Stimulated activated CD4-positive, alpha-beta T cell treated with anti-CD3 and anti-CD28 coated beads, Interleukin-15, amount 100 ng/mL, for 1 hour (primary cell): ENCODE measurements at places on chromosomes 3 and 15.
A peak's percentile ranks its signal among the peaks of the same experiment; 100 is the strongest.

- DNase-seq: no peak
Measured at GRCh38 chr15:89413877-89414276, 79.3 kb upstream of the POLG start.

DNA sequence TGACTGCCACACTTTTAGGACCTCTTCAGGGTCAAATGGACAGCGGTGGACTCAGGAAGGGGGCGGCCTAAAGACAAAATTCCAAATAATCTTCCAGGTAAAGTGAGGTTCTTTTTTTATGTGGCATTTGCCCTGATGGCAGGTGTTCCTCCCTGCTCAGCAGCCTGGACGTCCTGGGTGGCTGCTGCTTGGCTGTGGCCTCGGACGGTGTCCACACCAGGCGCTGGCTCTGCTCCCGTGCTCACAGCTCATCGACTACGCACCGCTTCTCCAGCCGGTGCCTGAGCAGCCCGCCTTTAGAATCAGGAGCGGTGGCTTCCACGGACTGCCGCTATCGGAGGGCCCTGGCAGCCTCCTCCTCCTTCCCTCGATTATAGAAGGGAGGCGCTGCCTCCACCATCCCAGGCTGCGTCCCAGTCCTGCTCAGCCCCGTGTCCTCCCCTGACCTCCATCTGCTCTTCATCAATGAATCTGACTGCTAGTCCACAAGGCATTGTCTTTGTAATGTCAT is 41.9 kb downstream of the PCSK6 start:
- no peak for DNase-seq

- no peak for DNase-seq
Measured at GRCh38 chr3:133381346-133382109, 18.3 kb upstream of the BFSP2 start.

- DNase-seq: no peak
Measured at GRCh38 chr3:19937459-19938294, 3.7 kb upstream of the EFHB start.

- DNase-seq: no peak
Measured at GRCh38 chr15:41333026-41333562, 413 bp downstream of the NUSAP1 start.

DNA sequence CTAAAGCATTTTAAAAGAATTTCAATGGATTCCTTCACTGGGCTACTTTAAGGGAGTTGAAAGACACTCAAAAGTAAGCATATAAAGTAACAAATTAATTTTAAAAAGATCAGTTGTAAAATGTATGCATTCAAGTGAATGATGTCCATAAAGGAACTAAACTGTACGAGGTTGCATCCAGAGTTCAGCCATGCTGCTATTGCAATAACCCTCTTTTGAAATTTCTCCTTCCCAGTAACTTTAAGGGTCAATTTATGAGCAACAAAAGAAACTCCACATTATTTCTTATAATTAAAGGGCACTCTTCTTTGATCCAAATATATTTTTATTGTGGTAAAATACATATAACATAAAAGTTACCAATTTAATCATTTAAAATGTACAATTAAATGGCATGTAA is 22.9 kb downstream of the BTLA start:
- DNase-seq: no peak

DNA sequence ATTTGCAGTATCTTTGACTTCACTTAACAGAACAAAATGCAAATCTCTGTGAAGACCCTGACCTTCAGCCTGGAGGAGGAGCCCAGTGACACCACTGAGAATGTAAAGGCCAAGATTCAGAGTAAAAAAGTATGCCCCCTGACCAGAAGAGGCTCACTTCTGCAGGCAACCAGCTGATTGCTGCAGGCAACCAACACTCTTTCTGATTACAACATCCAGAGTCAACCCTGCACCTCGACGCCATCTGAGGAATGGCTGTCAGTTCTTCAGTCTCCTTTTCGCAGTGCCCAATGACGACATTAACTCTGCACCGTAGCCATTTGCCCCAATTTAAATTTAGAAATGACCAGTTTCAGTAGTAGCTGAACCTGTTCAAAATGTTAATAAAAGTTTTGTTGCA is 14.9 kb downstream of the ATP13A3 start:
- DNase-seq: no peak

- no peak for DNase-seq
Measured at GRCh38 chr3:35817216-35817615, 177.9 kb downstream of the ARPP21 start.

GRCh38 chr15:56919609-56920366 is 1.3 kb downstream of the TCF12 start:
- peak; percentile 14 for DNase-seq

DNA sequence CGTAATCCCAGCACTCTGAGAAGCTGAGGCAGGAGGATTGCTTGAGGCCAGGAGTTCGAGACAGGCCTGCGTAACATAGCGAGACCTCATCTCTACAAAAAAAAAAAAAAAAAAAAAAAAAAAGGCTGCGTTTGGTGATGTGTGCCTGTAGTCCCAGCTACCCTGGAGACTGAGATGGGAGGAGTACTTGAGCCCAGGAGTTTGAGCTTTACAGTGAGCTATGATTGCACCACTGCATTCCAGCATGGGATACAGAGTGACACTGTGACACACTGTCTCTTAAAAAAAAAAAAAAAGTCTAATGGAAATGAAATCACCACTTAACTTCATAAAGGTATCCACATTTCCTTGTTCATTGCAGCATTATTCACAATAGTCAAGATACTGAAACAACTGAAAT is 65.5 kb downstream of the THBS1 start:
- DNase-seq: no peak

- DNase-seq: no peak
Measured at GRCh38 chr15:32977506-32977905, 217.0 kb downstream of the FMN1 start.

GRCh38 chr3:172913911-172914655 is 163.6 kb downstream of the ECT2 start:
- DNase-seq: no peak

DNA sequence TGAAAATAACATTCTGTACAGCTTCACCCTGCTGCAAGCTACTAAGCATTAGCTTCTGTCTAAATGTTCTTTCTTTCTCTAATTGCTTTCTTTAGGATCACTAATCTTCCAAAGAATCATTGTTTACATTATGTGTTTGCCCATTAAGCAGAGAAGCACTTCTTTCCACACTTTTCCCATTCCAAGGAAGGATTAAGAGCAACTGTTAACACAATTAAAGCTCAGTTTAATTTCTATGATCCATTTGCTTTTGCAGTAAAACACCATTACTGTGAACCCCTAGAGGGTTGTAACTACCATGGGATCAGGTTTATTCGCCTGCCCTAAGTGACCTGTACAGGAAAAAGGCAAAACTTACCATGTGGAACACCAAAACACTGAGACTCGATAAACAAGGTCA is 125.8 kb upstream of the ZNF385D start:
- DNase-seq: no peak

- no peak for DNase-seq
Measured at GRCh38 chr3:77298417-77298816, 258.5 kb downstream of the ROBO2 start.

DNA sequence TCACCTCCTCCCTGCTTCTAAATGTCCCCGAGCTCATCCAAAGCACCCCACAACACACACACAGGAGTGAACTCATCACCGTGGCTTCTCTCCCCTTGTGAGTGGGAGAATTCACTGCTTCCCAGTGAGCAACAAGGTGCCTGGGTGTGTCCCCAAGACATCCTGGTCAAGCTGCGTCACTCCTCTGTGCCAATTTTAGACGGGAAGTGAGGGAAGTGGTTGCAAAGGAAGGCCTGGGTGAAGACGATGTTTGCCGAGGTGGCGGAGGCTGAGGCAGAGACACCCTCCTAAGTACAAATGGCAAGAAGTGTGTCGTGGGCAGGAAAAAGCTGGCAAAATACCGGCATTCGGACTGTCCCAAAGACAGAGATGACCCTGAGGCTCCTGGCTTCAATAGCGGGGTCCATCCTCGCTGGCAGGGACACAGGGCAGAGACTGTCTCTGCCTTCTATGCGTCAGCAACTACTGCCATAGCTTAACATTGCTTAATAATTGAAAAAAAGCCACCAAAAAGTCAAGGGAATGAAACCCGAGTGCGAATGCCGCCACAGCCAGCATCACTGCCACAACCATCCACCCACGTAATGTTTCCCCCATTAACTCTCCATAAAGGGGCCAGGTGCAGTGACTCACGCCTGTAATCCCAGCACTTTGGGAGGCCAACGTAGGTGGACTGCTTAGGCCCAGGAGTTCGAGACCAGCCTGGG is 72.8 kb downstream of the VGLL4 start:
- no peak for DNase-seq

GRCh38 chr3:184337399-184337714 is at the start of gene FAM131A:
TSS of gene FAM131A (plus strand) at chr3:184337600. CDS start at chr3:184337631, 31 bp downstream.
- DNase-seq: no peak

GRCh38 chr15:98612490-98613110 is 35.7 kb upstream of the IGF1R start:
- DNase-seq: no peak

- DNase-seq: no peak
Measured at GRCh38 chr3:100084100-100084806, 30.0 kb downstream of the FILIP1L start.

- no peak for DNase-seq
Measured at GRCh38 chr15:39156166-39156565, 424.7 kb upstream of the THBS1 start.

DNA sequence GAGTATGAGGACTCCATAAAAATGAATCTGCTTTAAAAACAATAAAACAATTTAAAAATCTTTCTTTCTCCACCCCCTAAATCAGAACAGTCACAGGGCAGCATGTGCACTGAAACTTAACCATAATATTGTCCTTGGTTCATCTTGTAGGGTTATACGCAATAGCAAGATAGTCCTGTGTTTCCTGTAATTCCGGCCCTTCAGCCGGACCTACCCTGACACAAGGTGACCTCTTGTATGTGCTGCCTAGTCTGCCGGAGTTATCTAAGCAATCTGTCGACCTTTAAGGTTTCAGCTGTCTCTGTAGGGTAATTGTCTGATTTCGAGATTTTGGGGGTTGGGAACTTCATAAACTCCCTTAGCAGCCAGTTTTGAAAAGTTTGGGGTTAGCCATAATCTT is 99.9 kb downstream of the DHX36 start:
- DNase-seq: no peak
